EL (cell line): ENCODE measurements at places on chromosomes 1 and 21.

DNA sequence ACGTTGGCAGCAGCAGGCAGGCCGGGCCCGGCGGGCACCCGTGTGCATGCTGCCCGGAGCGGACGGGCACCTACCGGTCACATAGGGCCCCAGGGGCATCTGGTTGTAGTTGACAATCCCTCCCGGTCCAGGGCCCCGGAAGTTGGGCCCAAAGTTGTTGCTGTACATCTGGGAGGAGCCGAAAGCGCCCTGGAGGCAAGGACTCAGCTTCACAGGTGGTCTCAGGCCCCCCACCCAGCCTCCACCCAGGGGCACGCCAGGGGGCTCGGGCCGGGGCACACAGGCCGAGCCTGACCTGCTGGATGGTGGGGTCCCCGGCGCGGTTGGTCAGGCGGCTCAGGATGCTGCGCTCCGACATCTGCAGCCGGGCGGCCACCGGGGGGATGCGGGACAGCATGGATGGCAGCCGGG, 60.6 kb downstream of the KCNAB2 start:
- no peak for DNase-seq

- DNase-seq: no peak
Observed at GRCh38 chr1:202562444-202563060, 147.7 kb downstream of the SYT2 start.

GRCh38 chr1:193568512-193568911, 382.1 kb upstream of the B3GALT2 start:
- DNase-seq: no peak

DNA sequence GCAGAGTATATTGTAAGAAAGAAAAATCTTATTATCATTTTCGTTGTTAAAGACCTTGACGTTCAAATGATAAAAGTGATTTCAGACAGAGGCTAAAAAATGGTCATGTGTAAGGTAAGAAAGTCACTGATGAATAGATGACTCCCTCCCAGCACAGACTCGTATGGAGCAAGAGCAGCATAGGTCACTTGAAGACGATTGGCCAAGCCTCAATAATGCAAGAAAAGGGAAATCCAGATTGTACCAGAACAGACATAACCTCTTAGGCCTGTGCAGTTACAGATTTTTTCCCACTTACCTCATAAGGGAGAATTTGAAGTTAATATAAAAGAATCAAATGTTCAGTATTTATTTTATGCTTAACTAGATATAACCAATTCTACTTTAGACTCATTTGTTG, 16.3 kb upstream of the OLFML2B start:
- DNase-seq: no peak

GRCh38 chr21:39444421-39445180, 977 bp downstream of the LCA5L start:
- DNase-seq: peak; percentile 59

DNA sequence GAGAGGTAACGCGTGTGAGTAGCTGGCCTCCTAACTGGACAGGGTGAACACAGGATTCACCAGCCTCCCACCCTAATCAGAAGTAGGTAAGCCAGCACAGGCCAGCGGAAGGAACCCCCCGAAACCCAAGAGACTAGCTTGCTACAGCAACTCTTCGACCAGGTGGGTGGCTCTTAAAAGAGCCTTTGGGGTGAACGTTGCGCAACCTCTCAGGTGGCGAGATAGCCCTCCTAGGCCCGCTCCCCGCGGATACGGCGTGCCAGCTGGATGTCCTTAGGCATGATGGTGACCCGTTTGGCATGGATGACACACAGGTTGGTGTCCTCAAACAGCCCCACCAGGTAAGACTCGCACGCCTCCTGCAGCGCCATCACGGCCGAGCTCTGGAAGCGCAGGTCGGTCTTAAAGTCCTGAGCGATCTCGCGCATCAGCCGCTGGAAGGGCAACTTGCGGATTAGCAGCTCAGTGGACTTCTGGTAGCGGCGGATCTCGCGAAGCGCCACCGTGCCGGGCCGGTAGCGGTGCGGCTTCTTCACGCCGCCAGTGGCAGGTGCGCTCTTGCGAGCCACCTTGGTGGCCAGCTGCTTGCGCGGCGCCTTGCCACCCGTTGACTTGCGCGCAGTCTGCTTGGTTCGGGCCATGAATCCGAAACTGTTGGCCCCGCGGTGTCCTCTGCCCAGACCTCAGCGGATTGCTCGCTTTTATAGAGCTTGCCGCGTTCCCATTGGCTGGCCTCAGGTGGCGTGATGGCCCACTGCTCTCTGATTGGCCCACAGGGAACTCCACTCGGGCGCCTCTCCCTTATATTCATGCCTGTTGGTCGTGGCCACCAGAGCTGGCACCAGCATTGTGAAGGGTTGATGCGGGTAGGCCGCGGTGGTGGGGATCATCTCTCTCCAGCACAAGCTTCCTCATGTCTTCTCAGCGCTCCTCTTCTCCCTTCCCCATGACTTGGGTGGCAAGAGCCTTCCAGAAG, 8.3 kb upstream of the TRIM17 start:
- no peak for DNase-seq

DNA sequence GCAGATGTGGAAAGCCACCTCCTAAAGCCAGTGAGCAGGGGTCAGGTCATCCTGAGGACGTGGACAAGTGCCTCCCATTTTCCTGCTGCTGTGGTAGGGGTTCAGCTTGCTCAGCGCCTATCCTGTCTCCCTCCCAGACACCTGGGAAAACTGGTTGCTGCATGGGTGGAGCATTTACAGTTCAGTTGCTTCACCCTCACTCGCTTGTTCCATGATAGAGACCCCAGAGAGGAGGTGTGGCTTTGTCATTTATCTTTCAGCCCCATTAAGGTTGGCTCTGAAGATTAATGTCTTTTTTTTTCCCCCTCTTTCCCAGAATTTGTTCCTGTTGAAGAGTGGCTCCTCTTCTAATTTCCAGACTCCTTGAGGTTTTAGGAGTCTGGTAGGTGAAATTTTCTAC, 9.2 kb downstream of the VANGL1 start:
- no peak for DNase-seq

DNA sequence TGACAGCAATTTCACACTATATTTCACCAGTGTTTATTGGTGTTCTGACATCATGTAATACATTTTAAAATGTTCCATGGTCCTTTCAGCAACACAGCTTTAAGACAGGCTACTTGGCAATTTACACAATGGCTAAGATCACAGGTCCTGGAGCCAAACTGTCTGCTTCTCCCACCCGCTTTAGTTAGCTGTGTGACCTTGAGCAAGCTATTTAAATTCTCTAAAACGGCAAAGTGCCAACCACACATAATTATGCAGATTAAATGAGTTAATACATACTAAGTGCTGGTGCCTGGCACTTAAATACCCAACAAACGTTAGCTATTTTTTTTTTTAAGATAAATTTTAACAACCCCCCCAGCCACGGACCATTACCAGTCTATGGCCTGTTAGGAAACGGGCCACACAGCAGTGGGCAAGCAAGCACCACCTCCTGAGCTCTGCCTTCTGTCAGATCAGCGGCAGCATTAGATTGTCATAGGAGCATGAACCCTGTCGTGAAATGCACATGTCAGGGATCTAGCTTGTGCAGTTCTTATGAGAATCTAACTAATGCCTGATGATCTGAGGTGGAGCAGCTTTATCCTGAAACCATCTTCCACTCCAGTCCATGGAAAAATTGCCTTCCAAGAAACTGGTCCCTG, 26.9 kb downstream of the SOD1 start:
- no peak for DNase-seq

DNA sequence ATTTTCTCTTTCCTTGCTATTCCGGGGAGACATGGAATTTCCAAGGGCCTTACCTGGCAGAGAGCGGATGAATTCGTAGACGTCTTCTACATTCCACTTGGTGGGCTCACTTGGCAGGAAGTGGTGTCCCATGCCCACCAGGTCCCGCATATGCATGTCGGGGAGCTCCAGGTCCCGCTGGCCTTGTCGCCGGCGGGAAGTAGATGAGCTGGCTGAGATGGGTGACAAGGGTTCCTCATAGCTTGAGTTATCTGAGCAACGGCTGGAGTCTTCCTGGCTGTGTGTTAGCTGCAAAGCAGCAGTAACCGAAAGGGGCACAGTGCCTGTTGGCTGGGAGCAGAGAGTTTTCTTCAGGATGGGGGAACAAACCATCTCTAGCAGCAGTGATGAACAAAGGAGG, 7.9 kb upstream of the A3GALT2 start:
- DNase-seq: no peak

DNA sequence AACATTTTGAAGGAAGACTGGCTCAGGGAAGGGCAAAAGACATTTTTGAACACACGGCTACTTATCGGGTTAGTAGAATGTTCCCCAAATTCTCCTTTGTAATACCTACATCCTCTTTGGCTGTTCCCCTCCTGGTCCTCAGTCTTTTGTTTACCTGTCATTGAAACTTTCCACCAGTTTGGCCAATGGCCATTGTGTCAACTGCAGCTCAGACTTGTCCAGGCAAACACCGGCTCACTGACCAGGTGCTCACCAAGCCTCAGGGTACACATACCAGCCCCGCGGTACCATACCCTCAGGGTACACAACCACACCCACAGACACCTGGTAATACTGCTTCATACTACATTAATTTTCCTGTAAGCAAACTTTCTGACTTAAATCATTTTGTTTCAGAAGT, 84.8 kb upstream of the ZNF648 start:
- DNase-seq: no peak

DNA sequence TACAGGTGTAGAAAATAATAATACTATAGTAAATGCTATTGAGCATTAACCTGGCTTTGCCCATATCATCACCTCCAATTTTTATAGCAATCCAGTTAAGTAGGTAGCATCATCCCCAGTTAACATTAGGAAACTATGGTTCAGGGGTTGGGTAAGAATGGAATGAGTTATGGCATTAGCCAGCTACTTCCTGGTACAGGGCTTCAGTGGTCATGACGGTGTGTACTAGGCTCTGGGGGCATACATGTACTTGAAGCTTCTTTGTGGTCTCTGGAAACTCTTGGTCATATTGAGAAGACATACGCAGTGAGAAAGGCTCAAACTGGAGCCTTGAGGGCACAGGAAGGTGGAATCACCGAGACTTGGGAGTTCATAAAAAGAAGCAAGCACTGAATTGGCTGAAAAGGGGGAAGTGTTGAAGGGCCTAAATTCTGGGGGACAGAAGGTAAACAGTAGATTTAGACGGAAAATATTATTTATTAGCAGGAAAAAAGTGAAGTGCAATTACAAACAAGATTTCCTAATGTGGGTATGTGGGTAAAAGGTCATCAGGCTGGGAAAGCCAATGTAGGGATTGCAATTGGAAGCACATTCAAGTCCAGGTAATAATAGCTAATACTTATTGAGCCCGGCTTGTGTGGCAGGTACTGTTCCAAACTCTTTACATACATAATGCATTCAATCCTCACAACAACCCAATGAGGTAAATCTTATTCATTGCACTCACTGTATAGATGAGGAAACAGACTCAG, 114.2 kb upstream of the ATP1A1 start:
- no peak for DNase-seq

- DNase-seq: no peak
Observed at GRCh38 chr1:221937155-221937953, 195.5 kb upstream of the DUSP10 start.

DNA sequence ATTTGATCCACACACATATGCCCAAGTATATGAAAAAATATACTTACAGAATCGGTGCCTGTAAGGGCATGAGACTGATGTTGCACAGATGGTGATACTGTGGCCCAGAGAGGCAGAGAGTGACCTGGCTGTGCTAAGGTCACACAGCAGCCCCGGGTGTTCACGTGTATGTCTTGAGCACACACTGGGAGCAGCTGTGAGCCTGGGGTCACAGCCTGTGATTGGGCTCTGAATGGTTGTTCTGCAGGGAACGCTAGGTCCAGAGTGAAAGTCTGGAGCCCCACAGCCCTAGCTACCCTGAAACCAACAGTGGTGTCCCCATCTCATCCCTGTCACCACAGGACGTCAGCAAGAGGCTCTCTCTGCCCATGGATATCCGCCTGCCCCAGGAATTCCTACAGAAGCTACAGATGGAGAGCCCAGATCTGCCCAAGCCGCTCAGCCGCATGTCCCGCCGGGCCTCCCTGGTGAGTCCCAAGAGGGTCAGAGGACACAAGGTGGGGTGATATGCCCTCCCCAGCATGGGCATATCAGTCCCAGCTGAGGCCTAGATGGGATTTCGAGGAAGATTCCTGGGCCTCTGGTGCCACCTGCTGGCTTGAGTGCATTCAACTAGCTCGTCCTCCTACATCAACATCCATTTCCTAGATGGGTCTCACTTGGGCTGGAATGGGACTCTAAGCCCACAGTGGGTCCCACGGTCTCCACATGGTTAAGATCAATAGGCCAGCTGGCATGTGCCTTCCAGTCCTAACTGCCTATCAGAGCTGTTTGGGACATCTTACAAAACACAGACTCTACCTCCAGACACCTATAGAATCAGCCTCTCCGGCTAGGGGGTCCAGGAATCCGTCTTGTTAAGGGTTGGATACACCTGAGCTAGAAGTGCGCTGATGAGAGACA, 19.7 kb downstream of the CDK18 start:
- peak; percentile 71 for DNase-seq

GRCh38 chr1:227898502-227899140, 49.1 kb downstream of the WNT9A start:
- DNase-seq: no peak

DNA sequence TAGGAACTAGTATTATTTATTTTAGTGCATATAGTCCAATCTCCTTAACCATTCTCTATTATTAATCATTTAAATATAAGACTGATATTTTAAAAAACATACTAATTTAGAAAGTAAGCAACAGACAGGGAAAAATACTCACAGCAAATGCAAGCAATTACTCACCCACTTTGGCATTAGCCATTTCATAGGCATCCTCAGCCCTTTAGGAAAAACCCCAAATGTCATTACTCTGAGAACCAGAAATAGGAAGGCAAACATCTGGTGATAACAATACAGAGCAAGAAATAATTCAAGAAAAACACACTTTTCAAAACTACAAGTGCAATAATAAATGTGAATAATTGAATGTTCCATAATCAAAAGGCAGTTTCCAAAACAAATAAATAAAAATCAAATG, 545.1 kb downstream of the PLPP3 start:
- peak; percentile 56 for DNase-seq

DNA sequence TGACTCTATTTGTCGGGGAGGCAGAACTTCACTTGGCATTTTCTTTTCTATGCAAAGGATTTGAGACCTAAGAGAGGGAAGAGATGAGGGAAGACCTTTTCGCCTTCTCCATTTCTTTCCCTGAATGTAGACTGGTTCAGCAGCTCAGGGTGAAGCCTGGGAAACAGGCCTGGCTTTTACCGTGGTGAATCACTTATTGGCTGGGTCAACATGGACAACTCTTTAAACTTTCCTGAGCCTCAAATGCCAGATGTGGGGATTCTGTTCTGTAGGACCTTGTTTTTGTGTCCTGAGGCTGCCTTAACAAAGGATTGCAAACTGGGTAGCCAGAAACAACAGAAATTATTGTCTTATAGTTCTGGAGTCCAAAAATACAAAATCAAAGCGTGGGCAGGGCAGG, 455.8 kb upstream of the VAMP3 start:
- DNase-seq: peak; percentile 27

DNA sequence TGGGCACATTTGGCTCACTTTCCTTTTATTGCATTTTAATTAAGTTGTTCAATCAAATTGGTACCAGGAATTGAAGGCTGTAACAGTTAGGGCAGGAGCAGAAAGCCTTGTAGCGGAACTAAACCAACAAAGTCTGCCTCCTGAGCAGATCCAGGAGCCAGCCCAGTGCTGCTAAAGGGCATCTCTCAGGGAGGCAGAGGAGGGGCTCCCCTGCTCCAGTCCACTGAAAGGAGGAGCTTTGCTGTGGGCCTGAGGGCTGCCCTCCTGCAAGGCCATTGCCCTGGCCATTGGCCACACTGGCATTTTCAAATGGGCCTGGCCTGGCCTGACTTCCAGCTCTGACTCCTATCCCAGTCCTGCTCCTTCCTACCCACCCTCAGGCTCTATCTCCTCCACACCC, 3.7 kb upstream of the TRABD2B start:
- no peak for DNase-seq

- DNase-seq: peak; percentile 71
Observed at GRCh38 chr1:110106013-110106941, 6.0 kb upstream of the UBL4B start.
